ENCODE measurements at places on chromosomes 6 and 20.

DNA sequence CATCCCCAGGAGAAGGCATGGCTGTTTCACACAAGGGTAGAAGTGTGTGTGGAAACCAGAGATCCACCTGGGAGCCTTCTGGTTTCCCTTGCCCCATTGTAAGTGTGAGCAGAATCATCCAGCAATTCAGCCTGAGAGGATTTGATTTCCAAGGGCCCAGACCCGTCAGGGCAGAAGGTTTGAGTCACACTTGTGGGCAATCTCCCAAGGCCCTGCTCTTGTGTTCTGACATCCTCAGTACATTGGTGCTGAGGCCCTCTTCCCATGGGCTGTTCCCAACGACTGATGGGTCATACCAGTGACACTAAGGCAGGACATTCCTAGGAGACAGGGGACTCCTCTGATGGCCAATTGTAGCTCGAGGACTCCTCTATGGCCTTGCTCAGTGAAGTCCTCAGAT is 58.2 kb upstream of the POLR1H start:
- DNase-seq: no peak

DNA sequence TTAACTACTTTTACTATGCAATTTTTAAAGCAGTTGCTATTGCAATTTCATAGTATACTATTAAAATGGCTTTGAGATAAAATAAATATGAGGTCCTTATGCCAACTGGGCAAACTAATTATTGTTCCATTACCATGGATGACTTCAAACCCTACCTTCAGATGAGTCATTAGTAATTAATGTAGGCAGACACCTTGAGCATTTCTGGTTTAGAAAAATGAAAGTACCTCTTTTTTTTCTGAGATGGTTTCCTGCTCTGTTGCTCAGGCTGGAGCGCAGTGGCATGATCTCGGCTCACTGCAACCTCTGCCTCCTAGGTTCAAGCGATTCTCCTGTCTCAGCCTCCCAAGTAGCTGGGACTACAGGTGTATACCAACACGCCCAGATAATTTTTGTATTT is 11.9 kb downstream of the ASF1A start:
- DNase-seq: no peak

DNA sequence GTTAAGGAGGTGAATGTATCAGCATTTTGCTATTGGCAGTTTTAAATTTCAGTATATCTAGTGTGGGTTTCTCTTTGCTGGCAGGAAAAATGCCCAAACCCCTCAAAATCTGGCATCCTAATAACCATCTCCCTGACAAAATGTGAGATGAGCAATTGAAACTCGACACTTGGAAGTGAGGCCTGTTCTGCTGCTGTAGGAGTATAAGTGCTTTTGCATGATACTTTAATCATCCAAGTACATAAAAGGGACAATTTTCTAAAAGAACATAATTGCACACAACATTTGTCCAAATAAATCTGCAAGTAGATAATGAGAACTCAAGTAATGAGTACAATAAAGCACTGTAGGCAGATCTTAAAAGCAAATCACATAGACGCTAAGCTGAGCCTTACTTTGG is 36.5 kb downstream of the LAMP5 start:
- no peak for DNase-seq

- DNase-seq: peak; percentile 90
These were observed 31.4 kb downstream of the PTPN1 start for GRCh38 chr20:50541606-50542041.

Measured in bone marrow (tissue), 2 donors.